Lower lobe of right lung (tissue), 2 donors: ENCODE measurements at places on chromosomes 5 and 9.
A peak's percentile ranks its signal among the peaks of the same experiment; 100 is the strongest.

- peak; percentile 84 for DNase-seq
Measured at GRCh38 chr5:136082390-136083193, 50.1 kb upstream of the SMAD5 start.

DNA sequence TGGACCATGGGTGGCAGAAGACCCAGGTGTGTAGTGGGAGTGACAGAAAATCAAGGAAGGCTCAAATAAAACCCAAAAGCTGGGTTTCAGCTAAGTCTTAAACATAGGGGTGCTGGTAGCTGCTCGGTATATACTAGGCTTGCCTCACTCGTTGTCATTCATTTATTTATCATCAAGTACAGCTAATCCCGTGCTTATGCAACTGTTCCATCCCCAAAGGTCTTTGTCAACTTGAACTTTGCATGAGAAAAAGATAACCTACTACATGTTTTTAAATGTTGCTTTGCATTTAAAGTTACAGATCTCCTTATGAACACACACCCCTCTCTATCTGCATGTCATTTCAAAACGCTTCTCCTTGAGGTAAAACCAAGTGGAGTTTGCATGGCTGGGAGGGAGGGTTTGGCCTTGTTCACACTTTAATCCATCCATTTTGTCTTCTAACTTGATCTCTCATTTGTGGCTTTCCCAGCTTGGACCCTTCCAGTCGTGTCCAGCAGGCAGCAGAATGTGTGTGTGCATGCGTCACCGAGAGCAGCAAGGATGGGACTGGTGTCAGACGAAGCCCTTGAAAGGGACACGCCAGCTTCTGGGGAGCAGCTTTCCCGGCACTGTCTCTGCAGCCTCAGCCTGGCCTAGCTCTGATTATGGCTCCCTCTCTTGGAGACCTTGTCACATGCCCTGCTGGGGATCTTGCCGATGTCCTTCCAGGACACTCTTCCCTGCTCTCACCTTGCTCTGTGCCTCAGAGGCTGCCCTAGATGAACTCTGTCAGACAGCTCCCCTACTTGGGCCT is 133.5 kb downstream of the GADD45G start:
- DNase-seq = no peak

GRCh38 chr5:39547553-39548154 is 122.9 kb upstream of the DAB2 start:
- DNase-seq = no peak

GRCh38 chr9:136239983-136240330 is 5.7 kb downstream of the QSOX2 start:
- no peak for DNase-seq

DNA sequence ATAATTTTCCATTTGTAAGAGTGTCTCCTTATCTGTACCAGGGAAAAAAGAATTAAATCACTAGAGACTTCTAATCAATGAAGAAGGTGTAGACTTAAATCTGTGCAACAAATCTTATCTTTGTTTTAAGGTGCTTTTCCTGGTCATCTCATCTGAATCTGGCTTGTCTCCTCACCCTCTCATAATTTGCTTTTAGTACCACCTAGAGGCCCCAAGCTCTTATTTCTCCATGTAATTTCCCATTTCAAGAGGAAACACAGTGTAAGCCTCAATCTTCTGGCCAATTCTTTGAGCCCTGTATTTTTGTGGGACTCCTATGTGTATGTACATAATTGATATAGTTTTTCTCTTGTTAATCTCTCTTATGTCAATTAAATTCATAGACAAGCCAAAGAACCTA is 1975.3 kb upstream of the CDH6 start:
- DNase-seq = no peak
